ENCODE measurements at places on chromosomes 4 and X. TPM values are rescaled to one million over a fixed set of nuclear protein-coding genes. Genes with fewer than 3 reads are reported as not detected.

The ZCCHC4 gene
- 3.6 TPM for total RNA-seq

The ZNF630 gene
- 0.65 TPM for total RNA-seq

The ARMCX4 gene
- total RNA-seq = 9.9 TPM

The GIMD1 gene
- not detected for total RNA-seq

The GUCY1A1 gene
- 33.7 TPM for total RNA-seq

The TAF1 gene
- 64.4 TPM for total RNA-seq

The CNKSR2 gene
- total RNA-seq = not detected

The IL1RAPL2 gene
- total RNA-seq = not detected

The AMMECR1 gene
- total RNA-seq = 4.2 TPM

The COL25A1 gene
- total RNA-seq = 0.16 TPM

The SLC35A2 gene
- total RNA-seq = 5.7 TPM

The MAGEH1 gene
- total RNA-seq = 19.9 TPM

The TCEAL6 gene
- not detected for total RNA-seq

The RNF212 gene
- total RNA-seq = 0.32 TPM

The PNMA6F gene
- not detected for total RNA-seq

The CRMP1 gene
- under 0.01 TPM for total RNA-seq

The AP1S2 gene
- 74.6 TPM for total RNA-seq

The FDCSP gene
- total RNA-seq = not detected

The JADE1 gene
- total RNA-seq = 17.9 TPM

The RNF150 gene
- total RNA-seq = 0.38 TPM

The FHDC1 gene
- under 0.01 TPM for total RNA-seq

The CTAG1A gene
- total RNA-seq = not detected

The TBX22 gene
- not detected for total RNA-seq

The C4orf51 gene
- total RNA-seq = not detected

The FAM9B gene
- not detected for total RNA-seq

The YY2 gene
- total RNA-seq = 3.6 TPM

The SFRP2 gene
- under 0.01 TPM for total RNA-seq

The ZCCHC12 gene
- not detected for total RNA-seq

The ENPP6 gene
- not detected for total RNA-seq

The SSX4B gene
- not detected for total RNA-seq

The TECRL gene
- not detected for total RNA-seq

The TMEM150C gene
- 9.8 TPM for total RNA-seq

The SOWAHB gene
- not detected for total RNA-seq

The FAM9C gene
- total RNA-seq = not detected

The RNF128 gene
- 0.06 TPM for total RNA-seq

The CFAP99 gene
- 0.16 TPM for total RNA-seq

The KCND1 gene
- total RNA-seq = 0.32 TPM

The PFKFB1 gene
- not detected for total RNA-seq

The SLC6A14 gene
- not detected for total RNA-seq

The NHS gene
- total RNA-seq = under 0.01 TPM

The TENT5D gene
- not detected for total RNA-seq

The TBC1D14 gene
- total RNA-seq = 33.0 TPM
